ENCODE measurements at places on chromosomes 6 and 20.

GRCh38 chr6:71489736-71490135 lies 201.1 kb downstream of the OGFRL1 start:
- DNase-seq, result no peak

DNA sequence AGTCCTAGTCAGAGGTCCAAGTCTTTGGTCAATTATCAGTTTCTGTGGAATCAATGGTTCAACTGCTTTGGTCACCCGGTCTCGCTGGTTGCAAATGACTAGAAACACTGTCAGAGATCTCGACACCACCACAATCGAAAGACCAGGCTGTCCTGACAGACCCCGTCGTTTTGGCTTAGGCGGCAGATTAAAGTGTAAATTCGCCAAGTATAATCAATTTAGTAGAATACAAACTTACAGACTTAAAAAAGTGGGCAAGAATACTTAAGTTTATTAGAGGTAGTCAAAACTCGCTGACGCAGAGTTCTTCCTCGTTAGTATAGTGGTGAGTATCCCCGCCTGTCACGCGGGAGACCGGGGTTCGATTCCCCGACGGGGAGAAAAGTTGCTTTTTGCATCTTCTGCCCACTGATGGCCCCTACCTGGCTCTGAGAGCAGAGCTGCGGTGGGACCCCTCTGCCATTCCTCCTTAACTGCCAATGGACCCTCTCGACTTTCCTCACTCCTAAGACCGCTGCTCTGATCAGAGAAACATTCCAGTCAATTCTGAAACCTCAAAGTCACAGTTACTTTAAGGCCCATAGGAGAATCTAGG lies 30.6 kb upstream of the ZNF184 start:
- DNase-seq, result peak; percentile 89

GRCh38 chr20:23205611-23206041 lies 119.5 kb upstream of the CD93 start:
- DNase-seq, result no peak

GRCh38 chr20:22684072-22684762 lies 99.8 kb upstream of the FOXA2 start:
- DNase-seq, result no peak

DNA sequence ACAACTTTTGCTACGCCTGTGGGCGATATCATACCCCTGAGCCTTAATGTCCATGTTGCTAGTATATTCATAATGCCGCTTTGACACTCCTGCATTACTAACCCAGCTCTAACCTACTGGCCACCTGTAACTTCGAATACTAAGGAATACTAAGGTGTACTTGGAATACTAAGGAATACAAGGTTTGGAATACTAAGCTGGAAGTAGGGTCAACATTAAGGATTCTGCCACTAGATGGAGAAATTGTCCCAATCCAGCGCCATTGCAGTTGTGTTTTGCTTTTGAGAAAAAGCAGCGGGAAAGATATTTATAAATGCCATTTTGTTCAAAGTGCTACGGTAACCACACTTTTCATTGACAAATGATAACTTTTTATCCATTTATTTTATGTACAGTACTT lies 10.7 kb downstream of the TBXT start:
- DNase-seq, result no peak
